ENCODE measurements at places on chromosomes 3 and 15. TPM values are rescaled to one million over a fixed set of nuclear protein-coding genes. Genes with fewer than 3 reads are reported as not detected.
A peak's percentile ranks its signal among the peaks of the same experiment; 100 is the strongest.

- H3K27me3 ChIP-seq: no peaks in the 10 kb centered on the region
- no peak for DNase-seq
- no peaks in the 10 kb centered on the region for H3K4me1 ChIP-seq
- no peak overlapping the region for H3K4me3 ChIP-seq
- H3K36me3 ChIP-seq: no peaks in the 10 kb centered on the region
Observed at GRCh38 chr3:114600571-114600970, 306.7 kb downstream of the TIGIT start.

DNA sequence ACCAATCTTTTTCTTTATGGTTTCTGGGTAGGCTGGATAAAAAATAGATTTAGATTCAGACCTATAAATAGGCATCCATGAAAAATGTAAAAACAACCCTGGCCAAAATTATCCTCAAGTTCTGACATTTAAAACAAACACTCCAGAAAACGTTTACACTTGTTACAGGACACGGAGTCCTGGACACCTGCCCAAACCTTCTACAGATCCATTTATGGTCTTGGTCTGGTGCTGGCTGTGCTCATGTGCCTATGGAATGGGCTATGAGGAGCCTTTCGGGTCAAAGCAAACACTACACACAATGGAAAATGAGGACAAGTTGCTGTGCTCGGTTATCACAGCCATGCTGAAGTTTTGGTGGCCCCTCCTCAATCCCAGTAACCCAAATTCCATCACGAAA is 108.1 kb downstream of the PDZRN3 start:
- no peaks in the 10 kb centered on the region for H3K27me3 ChIP-seq
- DNase-seq: no peak
- H3K36me3 ChIP-seq: no peaks in the 10 kb centered on the region
- no peaks in the 10 kb centered on the region for H3K4me1 ChIP-seq
- no peak overlapping the region for H3K27ac ChIP-seq
- H3K4me3 ChIP-seq: no peak overlapping the region

DNA sequence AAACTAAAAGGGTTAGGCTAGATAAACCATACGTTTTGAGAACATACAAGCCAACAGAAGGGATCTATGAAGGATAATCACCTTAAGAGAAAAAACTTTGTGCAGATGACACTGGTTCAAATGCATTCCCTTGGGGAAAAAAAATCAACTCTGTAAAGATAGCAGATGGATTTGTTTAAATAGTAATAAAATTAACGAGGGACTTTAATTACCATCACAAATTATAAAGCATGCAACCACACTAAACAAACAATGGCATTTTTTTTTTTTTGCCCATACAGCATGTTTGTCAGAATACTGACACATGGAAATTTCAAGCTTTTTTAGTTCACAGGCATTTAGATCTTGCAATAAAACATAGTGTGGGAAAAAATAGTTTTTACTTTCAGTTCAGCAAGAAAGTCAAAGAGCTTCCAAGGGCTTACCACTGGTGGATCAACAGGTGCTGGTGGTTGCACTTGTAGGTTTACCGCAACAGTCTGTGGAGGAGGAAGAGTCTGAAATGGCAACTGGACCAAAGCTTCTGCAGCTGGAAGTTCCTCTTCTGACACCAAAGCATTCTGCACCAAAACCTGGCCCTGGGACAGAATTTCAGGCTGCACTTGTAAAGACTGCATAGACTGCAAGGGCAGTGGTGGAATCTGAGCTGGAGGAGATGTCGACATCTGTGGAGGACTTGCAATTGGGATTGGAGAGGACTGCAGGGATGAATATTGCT is 53.1 kb downstream of the PHC3 start:
- H3K27ac ChIP-seq: no peak overlapping the region
- H3K4me3 ChIP-seq: no peak overlapping the region
- no peak for DNase-seq

DNA sequence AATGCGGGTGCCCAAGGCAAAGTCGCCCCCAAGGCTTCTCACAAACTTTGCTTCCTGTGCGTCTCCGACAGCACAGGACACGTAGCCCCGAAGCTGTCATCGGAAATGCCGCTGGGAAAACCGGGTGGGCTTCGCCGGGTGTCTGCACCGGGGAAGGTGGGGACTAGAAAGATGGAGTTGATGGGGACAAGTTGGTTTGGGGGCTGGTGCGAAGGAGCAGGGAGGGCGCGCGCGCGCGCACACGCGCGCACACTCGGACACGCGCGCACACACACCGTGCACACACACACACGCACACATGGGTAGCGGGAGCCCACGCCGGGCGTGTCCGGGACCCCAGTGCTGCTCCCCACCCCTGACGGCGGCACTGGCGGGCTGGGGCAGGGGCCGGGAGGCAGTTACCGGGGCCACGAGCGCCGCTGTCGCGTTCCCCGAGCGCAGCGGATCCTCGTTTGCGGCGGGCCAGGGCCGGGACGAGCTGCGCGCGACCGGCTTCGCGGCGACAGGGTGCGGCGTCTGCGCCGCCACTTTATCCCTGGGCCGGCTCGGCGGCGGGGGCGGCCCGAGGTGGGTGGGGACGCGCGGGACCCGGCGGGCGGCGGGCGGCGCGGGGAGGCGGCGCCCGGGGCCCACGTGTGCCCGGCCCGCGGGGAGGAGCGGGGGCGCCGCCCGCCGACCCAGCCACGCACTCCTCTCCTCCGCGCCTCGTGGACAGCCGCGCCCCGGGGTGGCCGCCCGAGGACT is 539 bp upstream of the MGLL start:
- H3K4me1 ChIP-seq: no peaks in the 10 kb centered on the region
- no peaks in the 10 kb centered on the region for H3K27me3 ChIP-seq
- no peak overlapping the region for H3K27ac ChIP-seq
- H3K36me3 ChIP-seq: no peaks in the 10 kb centered on the region
- DNase-seq: peak; percentile 72
- H3K4me3 ChIP-seq: peak overlapping the region; percentile 50

- no peaks in the 10 kb centered on the region for H3K4me1 ChIP-seq
- no peaks in the 10 kb centered on the region for H3K36me3 ChIP-seq
- H3K27ac ChIP-seq: no peak overlapping the region
- no peak overlapping the region for H3K4me3 ChIP-seq
- DNase-seq: no peak
Observed at GRCh38 chr3:38264779-38265178, 833 bp upstream of the SLC22A13 start.

- no peaks in the 10 kb centered on the region for H3K36me3 ChIP-seq
- no peaks in the 10 kb centered on the region for H3K27me3 ChIP-seq
- H3K27ac ChIP-seq: no peak overlapping the region
- H3K4me1 ChIP-seq: no peaks in the 10 kb centered on the region
- H3K4me3 ChIP-seq: no peak overlapping the region
- DNase-seq: no peak
Observed at GRCh38 chr15:35743321-35743720, 197.4 kb upstream of the DPH6 start.

GRCh38 chr3:59878038-59878427 is 828.2 kb upstream of the CFAP20DC start:
- no peak for DNase-seq
- no peaks in the 10 kb centered on the region for H3K36me3 ChIP-seq
- no peaks in the 10 kb centered on the region for H3K4me1 ChIP-seq
- no peak overlapping the region for H3K4me3 ChIP-seq
- no peak overlapping the region for H3K27ac ChIP-seq

ACP3 gene
- 2.5 TPM for total RNA-seq

NRROS gene
- total RNA-seq: 0.60 TPM

SEC22C gene
- total RNA-seq: 21.0 TPM

TMCC1 gene
- 27.5 TPM for total RNA-seq

TMEM212 gene
- total RNA-seq: not detected

HACL1 gene
- 11.1 TPM for total RNA-seq

CELSR3 gene
- total RNA-seq: 0.63 TPM

Measured in pancreas (tissue), 10 donors.